Thymus (tissue), 14 donors: ENCODE measurements at places on chromosomes 4 and X. TPM values are rescaled to one million over a fixed set of nuclear protein-coding genes. Genes with fewer than 3 reads are reported as not detected.

The CXCL5 gene
- 0.24 TPM for total RNA-seq

The FABP2 gene
- 0.28 TPM for total RNA-seq

DNA sequence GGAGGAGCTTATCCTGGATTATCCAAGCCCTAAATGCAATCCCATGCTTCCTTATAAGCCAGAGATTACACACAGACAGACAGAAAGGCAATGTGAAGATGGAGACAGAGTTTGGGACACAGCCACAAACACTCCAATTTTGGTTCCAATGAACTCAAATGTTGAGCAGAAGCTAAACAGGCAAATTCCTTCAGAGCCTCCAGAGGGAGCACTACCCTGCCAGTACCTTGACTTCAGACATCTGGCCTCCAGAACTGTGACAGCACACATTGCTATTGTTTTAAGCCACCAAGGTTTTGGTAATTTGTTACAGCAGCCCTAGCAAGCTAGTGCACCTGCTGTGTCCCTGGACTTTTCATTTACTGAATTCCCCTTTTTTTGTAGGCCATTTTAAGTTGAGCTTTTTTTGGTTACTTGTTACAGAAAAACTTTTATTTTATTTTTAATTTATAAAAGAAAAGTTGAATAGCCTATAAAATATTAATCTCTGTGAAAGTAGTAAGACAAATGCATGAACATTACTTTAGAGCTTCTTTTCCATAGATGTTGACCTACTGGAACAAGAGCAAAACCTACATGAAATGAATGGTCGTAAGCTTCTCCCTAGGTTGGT, 33.4 kb upstream of the SRD5A3 start:
- DNase-seq = peak; percentile 21

GRCh38 chrX:129759576-129760061, 20.1 kb upstream of the SASH3 start:
- no peak for DNase-seq
